ENCODE measurements at places on chromosomes 3 and 15.

DNA sequence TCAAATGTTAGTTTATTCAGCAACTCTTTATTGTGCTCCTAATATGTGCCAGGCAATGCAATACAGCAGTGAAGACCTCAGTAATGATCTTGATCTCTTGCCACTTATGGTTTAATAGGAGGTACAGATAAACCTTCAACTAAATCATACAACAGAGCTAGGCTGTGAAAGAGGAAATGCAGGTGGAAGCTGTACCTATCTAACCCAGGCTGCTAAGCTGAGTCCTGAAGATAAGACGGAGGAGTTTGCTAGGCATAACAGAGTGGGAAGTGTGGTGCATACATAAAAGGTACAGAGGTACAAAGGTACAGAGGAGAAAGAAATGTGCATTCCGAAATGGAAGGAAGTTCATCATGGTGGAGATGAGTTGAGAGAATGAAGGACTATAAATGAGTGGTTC, 35.0 kb downstream of the KBTBD8 start:
- DNase-seq, result no peak

GRCh38 chr3:148694116-148694515, 3.6 kb upstream of the AGTR1 start:
- no peak for DNase-seq

DNA sequence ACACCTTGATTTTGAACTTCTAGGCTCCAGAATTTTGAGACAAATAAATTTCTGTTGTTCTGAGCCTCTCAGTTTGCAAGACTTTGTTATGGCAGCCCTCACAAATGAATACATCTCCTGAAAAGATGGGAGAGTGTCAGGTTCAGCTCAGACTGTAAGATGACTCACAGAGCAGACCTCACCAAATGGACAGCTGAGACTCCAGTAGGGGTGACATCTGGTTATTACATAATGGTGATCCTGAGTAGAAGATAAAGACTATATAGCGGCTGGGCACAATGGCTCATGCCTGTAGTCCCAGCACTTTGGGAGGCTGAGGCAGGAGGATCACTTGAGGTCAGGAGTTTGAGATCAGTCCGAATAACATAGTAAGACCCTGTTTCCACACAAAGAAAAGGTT, 26.2 kb upstream of the MTMR14 start:
- no peak for DNase-seq

DNA sequence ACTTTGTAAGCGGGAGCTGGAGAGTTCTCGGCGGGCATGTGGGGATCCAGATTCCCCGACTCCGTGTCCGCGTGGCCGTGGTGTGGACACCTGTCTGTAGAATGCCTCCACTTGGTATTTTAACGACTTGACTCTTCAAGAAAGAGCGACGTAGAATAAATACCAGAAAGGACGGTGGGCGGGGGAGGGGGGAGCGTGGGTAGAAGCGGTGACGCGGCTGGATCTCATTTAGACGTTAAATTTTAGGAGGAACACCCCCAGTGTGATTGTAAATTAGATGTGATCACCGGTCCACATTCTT, 620 bp upstream of the PYGO1 start:
- DNase-seq, result no peak

- DNase-seq, result no peak
Measured at GRCh38 chr15:100031665-100032357, 298.6 kb upstream of the LYSMD4 start.

- DNase-seq, result no peak
Measured at GRCh38 chr3:53764026-53764775, 82.0 kb downstream of the CHDH start.

GRCh38 chr15:57554063-57554811, 37.5 kb upstream of the MYZAP start:
- DNase-seq, result no peak

- DNase-seq, result no peak
Measured at GRCh38 chr3:106371221-106371970, 502.6 kb upstream of the CBLB start.

DNA sequence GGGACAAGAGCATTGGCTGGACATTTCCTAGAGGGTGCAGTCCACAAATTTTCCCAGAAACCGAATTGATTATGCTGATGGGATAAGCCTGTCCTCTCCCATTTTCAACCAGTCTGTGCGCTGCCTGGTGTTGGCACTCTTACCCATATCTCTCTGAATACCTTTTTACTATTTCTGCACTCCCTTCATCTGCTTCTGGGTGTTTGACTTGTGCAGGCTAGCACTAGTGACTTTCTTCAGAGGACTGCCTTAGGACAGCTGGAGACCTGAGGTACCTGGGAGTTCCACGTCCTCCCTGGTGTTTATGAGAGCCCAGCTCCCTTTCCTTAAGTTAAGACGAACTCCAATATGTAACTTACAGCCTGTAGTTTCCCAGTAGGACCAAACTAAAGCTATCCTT, 50.2 kb downstream of the RBMS3 start:
- no peak for DNase-seq

DNA sequence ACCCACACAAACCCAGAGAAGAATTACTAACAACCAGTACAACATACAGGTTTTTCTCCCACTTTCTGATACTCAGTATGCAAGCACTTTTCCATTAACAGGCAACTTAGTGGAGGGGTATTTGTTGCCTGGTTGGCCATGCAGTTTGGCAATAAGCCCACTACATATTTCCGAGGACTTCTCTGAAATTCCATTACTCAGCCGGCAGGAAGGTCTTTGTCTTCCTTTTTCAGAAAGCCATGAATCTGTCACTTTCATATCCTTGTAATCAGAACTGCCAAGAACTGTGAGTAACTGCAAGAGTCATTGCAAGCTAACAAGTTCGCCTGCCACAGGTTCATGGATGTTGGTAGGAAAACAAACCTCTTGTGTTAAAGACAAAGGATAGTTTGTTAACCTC, 422.3 kb upstream of the ROBO1 start:
- DNase-seq, result no peak

- no peak for DNase-seq
Measured at GRCh38 chr15:74789741-74790079, 7.8 kb downstream of the CSK start.

- no peak for DNase-seq
Measured at GRCh38 chr15:77781946-77782240, 149.2 kb upstream of the LINGO1 start.

GRCh38 chr3:63521657-63522056, 130.8 kb upstream of the SNTN start:
- no peak for DNase-seq

DNA sequence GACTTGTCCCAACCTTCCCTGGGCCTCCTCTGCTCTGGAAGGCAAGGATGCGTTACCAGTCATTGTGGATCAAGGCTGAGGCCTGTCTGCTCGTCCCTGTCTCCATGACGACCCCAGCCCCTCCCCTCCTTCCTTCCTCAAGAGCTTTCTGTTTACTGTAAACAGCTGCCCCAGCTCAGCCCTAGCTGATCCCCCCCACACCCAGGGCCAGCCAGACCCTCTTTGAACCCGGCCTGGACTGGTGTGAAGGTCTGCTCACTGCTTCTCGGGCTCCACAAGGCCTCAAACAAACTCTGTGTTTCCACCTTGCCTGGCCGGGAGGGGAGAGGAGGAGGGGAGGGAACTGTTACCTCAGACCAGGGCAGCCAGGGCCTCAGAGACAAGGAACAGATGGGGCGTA, 16.9 kb downstream of the VPS18 start:
- DNase-seq, result no peak

DNA sequence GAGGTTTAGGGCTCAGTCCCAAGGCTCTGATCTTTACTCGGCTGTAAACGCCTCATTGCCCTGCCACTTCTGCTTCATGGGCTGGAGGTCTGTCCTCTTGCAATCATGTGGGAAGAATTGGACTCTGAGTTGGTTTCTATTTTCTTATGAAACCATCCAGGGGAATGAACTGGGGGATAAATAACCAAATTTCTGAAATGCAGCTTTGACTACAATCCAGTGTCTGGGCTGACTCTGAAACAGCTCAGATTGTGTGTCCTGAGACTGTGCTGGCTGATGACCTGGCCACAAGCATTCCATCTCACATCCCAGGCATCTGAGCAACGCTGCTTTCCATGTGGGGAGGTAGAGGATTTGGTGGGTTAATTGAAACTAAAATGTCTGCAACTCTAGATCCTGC, 71.0 kb upstream of the GALNT15 start:
- DNase-seq, result no peak

DNA sequence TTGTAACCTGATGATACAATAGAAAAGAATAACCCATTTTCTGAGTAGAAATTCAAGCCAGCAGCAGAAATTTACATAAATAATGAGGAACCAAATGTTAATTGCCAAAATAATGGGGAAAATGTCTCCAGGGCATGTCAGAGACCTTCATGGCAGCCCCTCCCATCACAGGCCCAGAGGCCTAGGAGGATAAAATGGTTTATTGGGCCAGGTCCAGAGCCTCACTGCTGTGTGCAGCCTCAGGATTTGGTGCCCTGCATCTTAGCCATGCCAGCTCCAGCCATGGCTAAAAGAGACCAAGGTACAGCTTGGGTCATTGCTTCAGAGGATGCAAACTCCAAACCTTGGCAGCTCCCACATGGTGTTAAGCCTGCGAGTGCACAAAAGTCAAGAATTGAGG, 352.1 kb upstream of the MEIS2 start:
- DNase-seq, result no peak

- DNase-seq, result no peak
Measured at GRCh38 chr3:17985658-17986347, 243.4 kb upstream of the TBC1D5 start.

- no peak for DNase-seq
Measured at GRCh38 chr15:31379042-31379441, 52.4 kb downstream of the KLF13 start.

DNA sequence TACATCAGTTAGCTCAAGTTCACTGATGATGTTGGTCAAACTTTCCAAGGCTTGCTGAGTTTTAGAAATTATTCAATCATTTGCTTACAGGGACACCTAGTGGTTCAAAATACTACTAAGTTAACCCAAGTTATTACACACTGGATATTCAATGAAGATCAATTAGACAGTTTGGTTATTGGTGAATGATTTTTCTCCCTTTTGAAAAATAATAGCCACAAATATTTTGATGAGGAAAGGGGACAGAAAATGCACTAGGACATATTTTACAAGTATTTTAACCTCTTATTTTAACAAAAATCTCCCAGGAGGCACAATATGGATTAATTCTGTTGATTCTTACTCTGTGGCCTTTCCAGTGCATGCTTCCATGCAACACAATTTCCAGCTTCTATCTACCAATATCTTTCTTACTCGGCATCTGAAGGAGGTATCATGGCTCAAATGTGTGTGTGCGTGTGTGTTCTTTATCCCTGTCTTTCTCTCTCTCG, 20.1 kb upstream of the GOLGA6L2 start:
- no peak for DNase-seq

DNA sequence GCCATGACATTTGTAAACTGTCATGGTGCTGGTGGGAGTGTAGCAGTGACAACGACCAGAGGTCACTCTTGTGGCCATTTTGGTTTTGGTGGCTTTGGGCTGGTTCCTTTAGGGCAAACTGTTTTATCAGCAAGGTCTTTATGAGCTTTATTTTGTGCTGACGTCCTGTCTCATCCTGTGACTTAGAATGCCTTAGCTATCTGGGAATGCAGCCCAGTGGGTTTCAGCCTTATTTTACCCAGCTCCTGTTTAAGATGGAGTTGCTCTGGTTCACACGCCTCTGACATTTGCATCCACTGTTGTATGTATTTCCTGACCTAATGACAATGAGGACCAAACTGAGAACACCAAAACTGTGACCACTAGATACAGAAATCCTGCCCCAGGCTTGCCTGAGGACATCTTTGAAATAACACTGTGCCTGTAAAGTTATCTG, 37.6 kb downstream of the RAB8B start:
- DNase-seq, result no peak

DNA sequence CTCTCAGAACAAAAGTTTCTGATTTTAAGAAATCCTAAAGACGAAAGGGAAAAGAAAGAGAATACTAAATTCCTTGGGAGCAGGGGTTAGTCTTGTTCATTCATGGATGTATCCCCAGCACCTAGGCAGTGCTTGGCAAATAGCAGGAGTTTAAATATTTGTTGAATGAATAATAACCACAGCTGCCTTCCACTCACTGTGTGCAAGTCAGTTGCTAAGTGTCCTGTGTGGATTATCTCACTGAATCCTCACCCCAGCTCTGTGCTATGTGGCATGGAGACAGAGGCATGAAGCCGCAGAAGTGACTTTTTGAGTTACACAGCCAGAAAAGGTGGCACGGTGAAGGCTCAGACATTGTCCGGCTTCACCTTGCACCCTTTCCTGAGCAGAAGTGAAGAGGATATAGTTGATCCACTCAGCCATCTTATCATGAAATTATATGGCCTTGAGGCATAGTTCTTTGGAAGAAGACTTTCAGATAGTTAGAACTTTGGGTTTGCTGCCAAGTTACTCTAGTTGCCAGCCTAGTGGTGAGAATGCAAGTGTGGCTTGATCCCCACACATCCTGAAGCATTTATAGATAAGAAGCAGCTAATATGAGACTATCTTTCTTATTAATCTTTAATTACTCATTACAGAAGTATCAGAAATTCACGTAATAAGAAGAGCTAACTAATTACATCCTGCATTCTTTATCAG, 355.5 kb downstream of the LRTM1 start:
- DNase-seq, result no peak

All from activated CD8-positive, alpha-beta memory T cell treated with anti-CD3 and anti-CD28 coated beads, Interleukin-2, amount 50 U/mL, for 4 hours (primary cell).